ENCODE measurements at places on chromosomes 6 and 20.

DNA sequence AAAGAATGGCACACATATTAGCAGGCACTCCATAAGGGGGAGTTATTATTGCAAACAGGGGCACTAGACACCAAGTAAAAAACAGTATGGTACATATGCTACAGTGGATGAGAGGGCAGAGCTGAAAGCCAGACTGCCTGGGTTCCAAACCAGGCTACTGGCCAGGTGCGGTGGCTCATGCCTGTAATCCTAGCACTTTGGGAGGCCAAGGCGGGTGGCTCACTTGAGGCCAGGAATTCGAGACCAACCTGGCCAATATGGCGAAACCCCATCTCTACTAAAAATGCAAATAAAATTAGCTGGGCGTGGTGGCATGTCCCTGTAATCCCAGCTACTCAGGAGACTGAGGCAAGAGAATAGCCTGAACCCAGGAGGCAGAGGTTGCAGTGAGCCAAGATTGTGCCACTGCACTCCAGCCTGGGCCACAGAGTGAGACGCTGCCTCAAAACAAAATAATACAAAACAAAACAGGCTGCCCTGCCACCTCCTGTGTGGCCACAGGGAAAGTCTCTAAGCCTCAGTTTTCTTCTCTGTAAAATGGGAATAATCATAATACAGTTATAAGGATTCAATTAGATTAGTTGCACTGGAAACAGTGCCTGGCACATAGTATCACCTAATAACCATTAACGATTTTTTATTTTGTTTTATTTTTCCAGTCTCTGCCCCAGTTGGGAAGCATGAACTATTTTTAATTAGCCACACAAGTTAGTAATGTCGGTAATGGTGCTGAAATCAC is 7.5 kb upstream of the TTPAL start:
- no peak for DNase-seq

DNA sequence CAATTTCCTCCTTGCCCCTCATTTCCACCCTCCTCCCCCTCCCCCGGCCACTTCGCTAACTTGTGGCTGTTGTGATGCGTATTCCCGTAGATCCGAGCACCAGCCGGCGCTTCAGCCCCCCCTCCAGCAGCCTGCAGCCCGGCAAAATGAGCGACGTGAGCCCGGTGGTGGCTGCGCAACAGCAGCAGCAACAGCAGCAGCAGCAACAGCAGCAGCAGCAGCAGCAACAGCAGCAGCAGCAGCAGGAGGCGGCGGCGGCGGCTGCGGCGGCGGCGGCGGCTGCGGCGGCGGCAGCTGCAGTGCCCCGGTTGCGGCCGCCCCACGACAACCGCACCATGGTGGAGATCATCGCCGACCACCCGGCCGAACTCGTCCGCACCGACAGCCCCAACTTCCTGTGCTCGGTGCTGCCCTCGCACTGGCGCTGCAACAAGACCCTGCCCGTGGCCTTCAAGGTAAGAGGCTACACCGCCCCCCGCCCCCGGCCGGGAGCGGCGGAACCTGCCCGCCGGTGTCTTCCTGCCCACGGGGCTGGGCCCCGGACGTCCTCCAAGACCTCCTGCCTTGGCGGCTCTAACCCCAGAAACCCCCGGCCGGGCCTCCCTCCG is 44.9 kb upstream of the SUPT3H start:
- DNase-seq: peak; percentile 71

DNA sequence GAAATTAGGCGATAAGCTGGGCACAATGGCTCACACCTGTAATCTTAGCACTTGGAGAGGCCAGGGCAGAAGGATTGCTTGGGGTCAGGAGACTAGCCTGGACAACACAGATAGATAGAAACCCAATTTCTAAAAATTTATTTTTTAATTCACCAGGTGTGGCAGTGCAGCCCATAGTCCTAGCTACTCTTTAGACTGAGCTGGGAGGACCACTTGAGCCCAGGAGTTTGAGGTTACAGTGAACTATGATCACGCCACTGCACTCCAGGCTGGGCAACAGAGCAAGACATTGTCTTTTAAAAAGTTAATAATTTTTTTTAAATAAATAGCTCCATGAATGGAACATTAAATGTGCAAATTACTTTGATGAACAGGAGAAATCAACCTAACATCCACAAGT is 8.2 kb downstream of the ZNF318 start:
- DNase-seq: no peak

DNA sequence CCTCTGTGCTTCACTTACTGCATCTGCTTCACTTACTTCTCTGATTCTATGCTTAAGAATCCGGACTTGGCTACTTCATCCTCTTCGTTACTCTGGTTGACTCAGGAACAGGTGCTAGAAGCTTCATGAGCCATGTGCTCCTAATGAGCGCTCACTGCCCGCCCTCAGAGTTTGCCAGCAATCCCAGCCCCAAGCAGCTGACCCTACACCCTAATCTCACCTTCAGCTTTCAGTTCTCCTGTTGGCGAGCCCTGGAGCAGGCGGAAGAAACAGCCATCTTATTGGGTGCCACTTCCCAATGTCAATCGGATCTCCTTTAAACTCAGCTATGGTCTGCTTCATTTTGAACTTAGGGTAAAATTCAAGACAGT is 61.3 kb downstream of the FOXA2 start:
- DNase-seq: no peak

DNA sequence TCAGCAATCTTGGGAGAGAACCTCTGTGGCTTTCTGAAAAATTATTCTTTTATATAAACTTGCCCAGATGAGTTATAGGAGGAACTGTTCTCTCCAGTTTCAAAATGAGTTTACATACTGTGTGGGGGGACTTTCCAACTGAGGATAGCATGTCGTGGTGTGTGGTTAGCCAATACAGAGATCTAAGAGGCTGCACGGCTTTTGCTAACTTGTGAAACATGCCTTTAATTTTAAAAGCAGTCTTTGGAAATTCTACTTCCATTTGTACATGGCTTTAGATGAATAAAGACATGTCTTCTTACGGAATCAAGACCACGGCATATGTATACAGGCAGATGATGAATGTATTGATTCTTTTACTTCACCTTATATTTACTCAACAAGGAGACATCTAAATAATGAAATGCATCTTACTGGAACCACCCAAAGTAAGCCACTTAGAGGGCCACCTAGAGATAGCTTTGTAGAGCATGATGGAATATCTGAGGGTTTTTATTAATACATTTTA is 39.8 kb downstream of the HIVEP1 start:
- peak; percentile 91 for DNase-seq

- DNase-seq: peak; percentile 42
These were observed at the start of gene HLA-DQA1 for GRCh38 chr6:32637219-32637880. Gene HLA-DQA1 (plus strand): TSS chr6:32637406. CDS start chr6:32637459, 53 bp downstream.

DNA sequence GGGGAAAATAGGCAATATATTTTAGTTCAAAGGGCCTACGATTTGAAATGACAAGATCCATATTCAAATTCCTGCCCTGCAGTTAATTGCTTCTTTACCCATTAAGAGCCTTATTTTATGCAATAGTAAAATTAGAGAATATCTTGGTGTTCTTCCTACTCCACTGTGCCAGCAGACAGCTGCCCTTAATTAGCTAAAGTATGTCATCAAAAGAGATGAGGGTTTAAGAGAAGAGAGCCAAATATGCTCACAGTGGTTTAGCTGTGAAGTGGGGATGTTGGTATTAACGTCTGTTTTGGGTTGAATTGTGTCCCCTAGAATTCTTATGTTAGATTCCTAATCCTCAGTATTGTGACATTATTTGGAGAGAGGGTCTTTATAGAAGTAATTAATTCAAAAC is 148.1 kb downstream of the MOXD1 start:
- no peak for DNase-seq

- no peak for DNase-seq
These were observed 113.4 kb upstream of the MRPS10 start for GRCh38 chr6:42331019-42331418.

GRCh38 chr6:90131614-90132423 is 164.8 kb downstream of the BACH2 start:
- no peak for DNase-seq

DNA sequence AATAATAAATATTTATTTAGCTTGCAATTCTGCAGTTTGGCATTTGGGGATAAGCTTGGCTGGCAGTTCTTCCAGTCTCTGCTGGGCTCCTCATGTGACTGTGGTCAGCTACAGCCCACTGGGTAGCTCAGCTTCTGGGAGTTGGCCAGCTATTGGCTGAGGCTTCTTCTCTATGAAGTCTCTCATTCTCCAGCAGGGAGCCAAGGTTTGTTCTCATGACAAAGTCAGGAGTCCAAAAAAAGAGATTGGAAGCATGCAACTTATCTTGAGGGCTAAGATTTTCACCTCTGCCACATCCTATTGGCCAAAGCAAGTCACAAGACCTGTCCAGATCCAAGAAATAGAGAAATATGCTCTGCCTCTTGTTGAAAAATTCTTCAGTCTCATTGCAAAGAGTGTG is 94.6 kb downstream of the SNAP25 start:
- DNase-seq: no peak

- DNase-seq: no peak
These were observed 73.8 kb downstream of the JARID2 start for GRCh38 chr6:15319677-15320076.

DNA sequence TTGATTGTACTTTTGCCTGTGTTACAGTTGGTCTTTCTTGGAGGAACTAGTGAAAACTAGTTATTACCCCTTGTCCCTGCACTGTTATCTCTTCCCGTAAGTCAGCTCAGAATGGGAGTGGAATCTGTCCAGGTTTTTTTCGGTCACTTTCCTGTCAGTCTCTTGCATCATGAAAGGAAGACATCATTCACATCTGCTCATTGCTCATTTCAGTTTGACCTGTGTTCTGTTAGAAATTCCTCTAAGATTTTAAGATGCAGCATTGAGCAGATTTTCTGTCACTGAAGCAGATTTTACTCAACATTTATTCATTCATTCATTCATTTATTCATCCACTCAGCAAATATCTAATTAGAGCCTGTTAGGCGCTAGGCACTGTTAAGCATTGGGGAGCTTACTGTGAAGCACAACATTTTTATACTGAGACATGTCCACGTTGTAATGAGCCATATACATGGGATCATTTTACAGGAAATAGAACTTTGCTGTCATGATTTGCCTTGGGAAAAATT is 33.1 kb upstream of the HINT3 start:
- DNase-seq: no peak

- DNase-seq: no peak
These were observed 53.1 kb upstream of the ARMC2 start for GRCh38 chr6:108795122-108795521.

DNA sequence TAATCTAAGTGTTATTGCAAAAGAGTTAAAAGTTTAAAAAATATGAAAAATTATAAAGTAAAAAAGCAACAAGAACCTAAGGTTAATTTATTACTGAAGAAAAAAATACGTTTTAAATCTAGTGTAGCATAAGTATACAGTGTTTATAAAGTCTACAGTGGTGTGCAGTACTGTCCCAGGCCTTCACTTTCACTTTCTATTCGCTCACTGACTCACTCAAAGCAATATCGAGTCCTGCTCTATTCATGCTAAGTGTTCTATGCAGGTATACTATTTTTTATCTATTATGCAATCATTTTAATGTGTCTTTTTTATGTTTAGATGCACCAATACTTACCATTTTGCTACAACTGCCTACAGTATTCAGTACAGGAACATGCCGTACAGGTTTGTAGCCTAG is 113.0 kb downstream of the MANEA start:
- peak; percentile 7 for DNase-seq

GRCh38 chr6:79076160-79076559 is 1.9 kb downstream of the PHIP start:
- DNase-seq: peak; percentile 44

- DNase-seq: no peak
These were observed 88.3 kb downstream of the SSR1 start for GRCh38 chr6:7224731-7225130.

All from activated CD4-positive, alpha-beta T cell treated with anti-CD3 and anti-CD28 coated beads, Interleukin-2, amount 50 U/mL, for 16 hours (primary cell).